ENCODE measurements at places on chromosomes 2 and 18.

GRCh38 chr2:241540771-241541561 is 17.6 kb upstream of the BOK start:
- peak; percentile 71 for DNase-seq

GRCh38 chr2:202361108-202361507 is 15.0 kb upstream of the BMPR2 start:
- no peak for DNase-seq

- DNase-seq, result no peak
Measured at GRCh38 chr2:73028841-73029240, 42.7 kb downstream of the SFXN5 start.

GRCh38 chr2:111701266-111701665 is 182.7 kb downstream of the ANAPC1 start:
- no peak for DNase-seq

DNA sequence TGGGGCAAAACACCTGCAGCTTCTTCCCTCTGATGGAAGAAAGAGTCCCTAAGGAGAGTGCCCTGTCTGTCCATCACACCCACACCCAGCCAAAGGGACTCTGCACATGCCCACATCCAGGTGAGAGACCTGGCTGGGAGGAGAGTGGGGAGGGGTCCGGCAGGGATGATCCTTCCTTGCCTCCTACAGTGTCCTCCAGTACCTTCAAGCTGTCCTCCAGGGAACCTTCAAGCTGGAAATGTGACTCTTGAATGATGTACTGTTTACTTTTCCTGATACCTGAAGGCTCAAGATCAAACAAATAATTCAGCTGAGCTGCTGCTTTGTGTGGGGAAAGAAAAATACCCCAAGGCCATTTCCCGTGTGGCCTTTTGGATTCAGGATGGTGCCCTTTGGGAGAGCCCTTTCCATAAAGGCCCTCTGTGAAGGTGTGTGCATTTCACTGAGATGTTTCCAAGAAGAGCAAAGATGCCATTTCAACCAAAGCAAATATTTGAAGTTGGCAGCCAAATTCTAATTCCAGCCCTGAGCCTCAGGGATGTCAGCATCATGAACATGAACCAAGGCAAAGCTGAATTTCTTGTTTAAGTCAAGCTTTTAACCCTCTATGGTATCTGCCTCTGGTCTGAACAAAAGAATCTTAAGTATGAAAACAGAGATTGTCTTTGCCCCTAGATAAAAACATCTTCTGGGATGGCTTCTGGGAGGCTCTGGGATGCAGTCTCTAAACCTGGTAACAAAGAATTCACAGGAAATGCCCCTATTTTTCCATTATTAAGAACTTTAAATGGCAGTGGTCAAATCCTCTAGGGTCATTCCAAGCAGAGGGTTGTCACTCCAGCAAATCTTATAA is 11.1 kb downstream of the EVA1A start:
- no peak for DNase-seq

GRCh38 chr2:18536100-18536499 is 24.4 kb downstream of the RDH14 start:
- no peak for DNase-seq

Data from suppressor macrophage treated with lipopolysaccharide for 4 hours (primary cell).